MCF 10A (cell line): ENCODE measurements at places on chromosomes 16 and 17.

DNA sequence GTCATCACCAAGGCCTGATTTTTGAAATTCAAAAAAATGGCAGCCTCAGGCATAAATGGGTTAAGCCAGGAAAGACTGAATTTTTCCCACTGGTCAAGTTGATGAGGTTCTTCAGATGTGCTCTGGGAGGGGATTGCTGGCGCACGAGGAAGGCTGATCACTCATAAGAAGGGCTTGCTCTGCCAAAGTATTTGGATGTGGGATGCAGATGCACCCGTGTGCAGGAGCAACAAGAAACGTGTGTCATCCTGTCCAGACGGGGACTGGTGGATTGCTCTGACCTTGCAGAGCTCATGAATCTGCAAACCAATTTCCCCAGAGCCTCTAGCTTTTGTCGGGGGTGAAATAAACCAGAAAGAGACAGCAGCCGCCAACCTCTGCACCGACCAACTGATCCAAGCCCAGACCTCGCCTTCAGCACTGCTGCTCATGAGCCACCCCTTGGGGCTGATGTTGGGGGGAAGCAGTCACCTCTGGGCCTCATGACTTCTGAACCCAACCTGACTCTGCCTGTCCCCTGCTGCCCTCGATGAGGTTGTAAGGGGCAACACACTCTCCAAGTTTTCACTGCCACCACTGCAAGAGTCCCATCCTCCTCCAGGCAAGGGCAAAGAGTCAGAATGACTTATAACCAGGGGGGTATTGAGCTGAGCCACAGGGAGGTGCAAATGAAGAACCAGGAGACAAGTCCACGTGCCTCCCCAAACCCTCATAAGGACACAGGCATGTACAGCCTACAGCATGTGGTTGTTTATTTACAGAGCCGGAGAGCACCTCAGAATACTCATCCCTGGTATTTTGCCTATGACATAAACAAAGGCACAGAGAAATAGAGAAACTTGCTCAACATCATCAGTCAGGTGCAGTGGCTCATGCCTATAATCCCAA is 452.0 kb downstream of the SOX9 start:
- peak overlapping the region; percentile 30 for H3K27ac ChIP-seq
- peaks cover 33% of the 10 kb centered on the region for H3K4me1 ChIP-seq
- no peak for DNase-seq
- no peak overlapping the region for H3K4me3 ChIP-seq
- no peaks in the 10 kb centered on the region for H3K27me3 ChIP-seq

- H3K4me1 ChIP-seq, result no peaks in the 10 kb centered on the region
- no peak for DNase-seq
- H3K4me3 ChIP-seq, result no peak overlapping the region
- H3K36me3 ChIP-seq, result peaks cover 10% of the 10 kb centered on the region
- H3K27me3 ChIP-seq, result no peaks in the 10 kb centered on the region
- H3K27ac ChIP-seq, result no peak overlapping the region
Observed at GRCh38 chr16:5166486-5166885, 68.9 kb upstream of the EEF2KMT start.

- no peak overlapping the region for H3K4me3 ChIP-seq
- no peaks in the 10 kb centered on the region for H3K27me3 ChIP-seq
- H3K4me1 ChIP-seq, result peaks cover 19% of the 10 kb centered on the region
- no peak overlapping the region for H3K27ac ChIP-seq
- peaks cover 6% of the 10 kb centered on the region for H3K36me3 ChIP-seq
- DNase-seq, result no peak
Observed at GRCh38 chr16:13101828-13102227, 200.4 kb downstream of the SHISA9 start.

DNA sequence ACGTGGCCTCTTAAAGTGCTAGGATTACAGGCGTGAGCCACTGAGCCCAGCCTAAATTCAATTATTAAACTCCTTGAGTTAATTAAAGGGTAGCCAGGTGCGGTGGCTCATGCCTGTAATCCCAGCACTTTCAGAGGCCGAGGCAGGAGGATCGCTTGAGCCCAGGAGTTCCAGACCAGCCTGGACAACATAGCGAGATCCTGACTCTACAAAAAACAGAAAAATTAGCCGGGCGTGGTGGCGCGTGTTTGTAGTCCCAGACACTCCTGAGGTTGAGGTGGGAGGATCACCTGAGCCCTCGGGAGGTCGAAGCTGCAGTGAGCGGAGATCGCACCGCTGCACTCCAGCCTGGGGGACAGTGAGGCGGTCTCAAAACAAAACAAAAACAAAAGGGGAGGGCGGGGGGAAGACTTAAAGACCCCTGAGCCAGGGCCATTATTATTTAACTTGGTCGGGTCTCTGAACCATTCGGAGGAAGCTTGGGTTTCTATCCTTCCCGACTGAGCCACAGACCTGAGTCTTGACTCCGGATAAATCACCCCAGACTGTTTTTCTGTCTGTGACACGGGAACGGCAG is 19.5 kb downstream of the BCL7C start:
- peaks cover 18% of the 10 kb centered on the region for H3K36me3 ChIP-seq
- H3K27me3 ChIP-seq, result no peaks in the 10 kb centered on the region
- peak overlapping the region; percentile 91 for H3K4me3 ChIP-seq
- no peak for DNase-seq
- H3K4me1 ChIP-seq, result peaks cover 12% of the 10 kb centered on the region

GRCh38 chr16:9139965-9140364 is 48.5 kb downstream of the HAPSTR1 start:
- no peaks in the 10 kb centered on the region for H3K36me3 ChIP-seq
- peak; percentile 47 for DNase-seq
- H3K4me3 ChIP-seq, result no peak overlapping the region
- H3K27me3 ChIP-seq, result peaks cover 14% of the 10 kb centered on the region
- peaks cover 11% of the 10 kb centered on the region for H3K4me1 ChIP-seq

- H3K4me3 ChIP-seq, result no peak overlapping the region
- peaks cover 15% of the 10 kb centered on the region for H3K4me1 ChIP-seq
- H3K27me3 ChIP-seq, result no peaks in the 10 kb centered on the region
- H3K36me3 ChIP-seq, result no peaks in the 10 kb centered on the region
Observed at GRCh38 chr16:86367291-86368072, 142.8 kb upstream of the FOXF1 start.

DNA sequence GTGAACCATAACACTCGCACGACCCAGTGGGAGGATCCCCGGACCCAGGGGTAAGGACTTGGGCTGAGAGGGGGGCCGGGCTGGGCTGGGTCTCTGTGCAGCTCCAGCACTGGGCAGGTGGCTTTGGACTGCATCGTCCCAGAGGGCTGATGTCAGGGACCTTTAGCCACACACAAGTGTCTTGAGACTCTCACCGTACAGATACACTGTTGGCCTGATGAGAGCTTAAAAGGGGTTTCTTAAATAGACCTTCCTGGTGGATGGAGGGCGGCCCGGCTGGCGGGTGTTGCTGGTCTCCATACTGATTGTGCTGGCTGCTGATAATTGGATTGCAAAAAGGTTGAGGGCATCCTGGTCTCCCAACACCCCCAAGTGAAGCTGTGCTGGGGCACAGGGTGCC is 21.7 kb upstream of the CLEC18A start:
- peaks cover 21% of the 10 kb centered on the region for H3K36me3 ChIP-seq
- no peaks in the 10 kb centered on the region for H3K27me3 ChIP-seq
- H3K4me1 ChIP-seq, result no peaks in the 10 kb centered on the region
- no peak overlapping the region for H3K27ac ChIP-seq
- DNase-seq, result no peak

DNA sequence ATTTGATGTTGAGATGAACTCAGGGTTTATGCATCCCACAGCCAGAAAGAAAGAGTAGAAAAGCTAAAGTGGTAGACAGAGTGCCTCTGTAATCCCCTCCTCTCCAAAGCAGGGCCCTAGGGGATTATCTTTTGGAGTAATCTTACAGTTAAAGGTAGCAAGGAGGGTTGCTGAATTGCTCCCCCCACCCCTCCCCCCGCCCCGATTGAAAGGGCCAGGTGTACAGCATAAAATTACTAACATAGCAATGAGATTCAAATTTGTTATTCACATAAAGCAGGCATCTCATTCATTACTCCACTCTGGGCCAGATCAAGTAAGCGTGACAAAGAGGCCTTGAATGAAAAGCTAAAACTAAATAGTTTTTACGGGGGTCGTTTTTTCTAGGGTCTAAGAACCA is 72.7 kb downstream of the STH start:
- no peak overlapping the region for H3K4me3 ChIP-seq
- peaks cover 14% of the 10 kb centered on the region for H3K4me1 ChIP-seq
- peaks cover 18% of the 10 kb centered on the region for H3K36me3 ChIP-seq
- no peaks in the 10 kb centered on the region for H3K27me3 ChIP-seq
- DNase-seq, result no peak

DNA sequence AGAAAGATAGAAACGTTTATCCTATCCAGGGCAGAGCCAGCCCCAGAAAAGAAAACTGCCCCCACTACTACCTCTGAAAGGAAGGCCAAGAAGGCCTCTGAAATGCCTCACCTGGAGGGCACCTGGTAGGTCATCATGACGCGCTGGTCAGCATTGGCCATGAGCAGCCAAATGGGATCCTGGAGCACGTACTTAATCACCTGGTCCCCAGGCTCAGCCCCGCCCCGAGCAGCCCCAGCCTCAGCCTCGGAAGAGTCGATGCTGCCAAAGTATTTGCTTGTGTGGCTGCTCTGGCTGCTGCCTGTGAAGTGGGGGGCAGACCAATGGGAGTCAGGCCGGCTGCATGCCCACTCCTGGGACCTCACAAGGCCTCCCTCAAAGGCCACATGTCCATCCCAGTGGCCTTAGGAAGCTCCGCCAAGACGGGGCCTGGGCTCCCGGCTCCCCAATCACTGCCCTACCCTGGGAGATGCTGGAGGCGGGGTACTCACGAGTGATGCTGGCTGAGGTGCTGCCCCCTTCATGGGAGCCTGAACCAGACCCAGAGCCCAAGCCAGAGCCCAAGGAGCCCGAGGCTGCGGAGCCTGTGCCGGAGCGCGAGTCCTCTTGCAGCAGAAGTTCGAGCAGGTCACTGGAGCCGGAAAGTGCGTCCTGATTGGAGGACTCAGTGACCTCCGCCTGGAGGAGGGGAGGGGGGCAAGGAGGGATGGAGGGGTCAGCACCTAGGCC is 9.9 kb downstream of the PER1 start:
- peaks cover 17% of the 10 kb centered on the region for H3K4me1 ChIP-seq
- no peaks in the 10 kb centered on the region for H3K27me3 ChIP-seq
- no peak overlapping the region for H3K27ac ChIP-seq
- H3K4me3 ChIP-seq, result no peak overlapping the region
- H3K36me3 ChIP-seq, result no peaks in the 10 kb centered on the region

DNA sequence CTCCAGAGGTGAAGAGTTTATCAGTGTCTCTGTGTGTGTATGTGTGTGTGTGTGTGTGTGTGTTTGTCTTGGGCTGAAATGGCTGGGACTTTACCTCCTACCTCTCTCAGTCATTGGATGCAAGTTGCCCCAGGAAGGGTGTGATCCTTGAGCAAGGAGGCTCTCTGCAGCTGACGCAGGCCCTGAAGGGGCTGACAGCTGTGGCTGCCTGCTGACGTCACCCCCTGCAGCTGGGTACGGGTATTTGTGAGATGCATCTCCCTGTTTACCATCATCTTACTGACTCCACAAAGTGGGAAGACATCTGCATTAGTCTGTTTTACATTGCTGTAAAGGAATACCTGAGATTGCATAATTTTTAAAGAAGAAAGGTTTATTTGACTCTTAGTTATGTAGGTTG is 631.5 kb upstream of the RBFOX1 start:
- H3K4me1 ChIP-seq, result no peaks in the 10 kb centered on the region
- H3K36me3 ChIP-seq, result no peaks in the 10 kb centered on the region
- no peaks in the 10 kb centered on the region for H3K27me3 ChIP-seq
- no peak overlapping the region for H3K27ac ChIP-seq
- DNase-seq, result no peak
- no peak overlapping the region for H3K4me3 ChIP-seq

GRCh38 chr17:80101946-80102663 is 724 bp downstream of the GAA start:
- H3K36me3 ChIP-seq, result no peaks in the 10 kb centered on the region
- H3K27me3 ChIP-seq, result no peaks in the 10 kb centered on the region
- peak overlapping the region; percentile 79 for H3K4me3 ChIP-seq
- peak; percentile 8 for DNase-seq
- peak overlapping the region; percentile 49 for H3K27ac ChIP-seq
- H3K4me1 ChIP-seq, result peaks cover 18% of the 10 kb centered on the region

DNA sequence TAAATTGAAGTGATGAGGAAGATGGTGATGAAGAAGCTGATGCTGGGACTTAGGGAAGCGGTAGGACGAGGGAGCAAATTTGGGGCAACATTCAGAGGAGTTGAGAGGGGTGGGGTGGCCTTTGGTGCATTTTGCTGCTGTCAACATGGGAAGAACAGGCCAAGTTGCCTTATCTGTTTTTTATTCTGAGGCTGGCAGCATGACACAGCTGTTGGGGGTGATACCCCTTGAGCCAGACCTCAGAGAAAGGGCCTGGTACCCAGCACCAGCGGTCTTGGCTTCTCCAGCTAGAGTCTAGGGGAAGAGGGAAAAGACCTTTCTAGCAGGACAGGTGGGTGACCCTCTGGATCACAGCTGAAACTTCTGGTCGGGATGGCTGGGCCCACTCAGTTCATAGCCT is 4.6 kb downstream of the IGFBP4 start:
- H3K36me3 ChIP-seq, result no peaks in the 10 kb centered on the region
- no peak for DNase-seq
- H3K4me1 ChIP-seq, result peaks cover 37% of the 10 kb centered on the region
- no peak overlapping the region for H3K4me3 ChIP-seq

DNA sequence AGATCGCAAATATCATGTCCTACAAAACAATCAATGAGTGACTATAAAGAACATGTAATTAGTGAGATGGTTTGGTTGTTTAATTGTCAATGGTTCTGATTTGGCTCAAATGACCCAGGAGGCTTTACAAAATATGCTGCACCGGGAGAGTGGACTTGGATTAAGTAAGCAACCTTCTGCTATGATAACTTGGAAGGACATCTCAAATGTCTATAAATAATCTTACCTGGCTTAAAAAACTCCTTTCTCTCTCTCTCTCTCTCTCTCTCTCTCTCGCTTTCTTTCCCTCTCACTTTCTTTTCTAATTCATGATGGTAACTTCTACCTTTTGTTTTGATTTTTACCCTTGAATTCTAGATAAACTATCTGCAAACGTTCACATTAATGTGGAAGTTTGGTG is 14.2 kb downstream of the KCNJ2 start:
- no peak overlapping the region for H3K27ac ChIP-seq
- peaks cover 16% of the 10 kb centered on the region for H3K4me1 ChIP-seq
- peaks cover 6% of the 10 kb centered on the region for H3K36me3 ChIP-seq
- DNase-seq, result no peak
- H3K27me3 ChIP-seq, result no peaks in the 10 kb centered on the region

- peaks cover 5% of the 10 kb centered on the region for H3K4me1 ChIP-seq
- H3K27me3 ChIP-seq, result no peaks in the 10 kb centered on the region
- H3K27ac ChIP-seq, result no peak overlapping the region
- peaks cover 79% of the 10 kb centered on the region for H3K36me3 ChIP-seq
- DNase-seq, result no peak
- H3K4me3 ChIP-seq, result no peak overlapping the region
Observed at GRCh38 chr17:56987283-56987834, 9.4 kb downstream of the SCPEP1 start.

GRCh38 chr16:19967561-19967960 is 82.9 kb upstream of the GPRC5B start:
- H3K4me1 ChIP-seq, result no peaks in the 10 kb centered on the region
- H3K36me3 ChIP-seq, result no peaks in the 10 kb centered on the region
- H3K4me3 ChIP-seq, result no peak overlapping the region
- H3K27me3 ChIP-seq, result no peaks in the 10 kb centered on the region
